Mammary epithelial cell (primary cell): ENCODE measurements at places on chromosomes 1 and 21.

- no peak for DNase-seq
Measured at GRCh38 chr1:177448036-177448615, 277.4 kb downstream of the BRINP2 start.

- DNase-seq = no peak
Measured at GRCh38 chr21:32908534-32908933, 117.2 kb upstream of the OLIG2 start.

DNA sequence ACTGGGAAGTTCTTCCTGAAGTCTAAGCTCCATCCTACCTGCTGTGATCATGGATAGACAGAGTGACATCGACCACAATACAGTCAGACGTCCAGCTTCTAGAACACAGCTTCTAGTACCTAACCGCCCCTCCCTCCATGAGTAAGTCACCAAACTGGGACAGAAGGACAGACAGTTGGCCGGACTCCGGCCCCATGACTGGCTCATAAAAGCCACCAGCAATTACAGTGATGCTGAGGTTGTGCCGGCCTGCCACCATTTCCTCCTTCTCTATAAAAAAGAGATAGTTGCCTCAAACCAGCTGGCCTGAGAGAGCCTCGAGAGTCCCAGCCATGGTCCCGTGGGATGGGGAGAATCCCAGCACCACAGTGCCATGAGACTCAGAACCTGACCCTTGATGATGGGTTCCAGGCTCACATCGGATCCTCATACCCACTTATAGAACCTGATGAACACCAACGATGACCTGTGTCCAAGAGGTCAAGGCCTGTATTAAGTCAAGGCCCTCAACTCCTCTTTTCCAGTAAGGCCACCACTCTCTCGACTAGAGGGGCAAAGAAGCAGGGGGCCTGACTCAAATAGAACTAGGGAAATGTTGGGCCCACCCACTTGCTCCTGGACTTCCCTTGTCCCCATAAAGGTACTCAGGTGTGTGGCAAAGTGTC is 3.4 kb downstream of the MEF2D start:
- DNase-seq = no peak

GRCh38 chr1:1966071-1966740 is 37.4 kb downstream of the CFAP74 start:
- DNase-seq = no peak

GRCh38 chr1:151908228-151908691 is 1.1 kb downstream of the THEM4 start:
- DNase-seq = no peak

GRCh38 chr1:190975827-190976226 is 498.2 kb upstream of the BRINP3 start:
- DNase-seq = no peak

DNA sequence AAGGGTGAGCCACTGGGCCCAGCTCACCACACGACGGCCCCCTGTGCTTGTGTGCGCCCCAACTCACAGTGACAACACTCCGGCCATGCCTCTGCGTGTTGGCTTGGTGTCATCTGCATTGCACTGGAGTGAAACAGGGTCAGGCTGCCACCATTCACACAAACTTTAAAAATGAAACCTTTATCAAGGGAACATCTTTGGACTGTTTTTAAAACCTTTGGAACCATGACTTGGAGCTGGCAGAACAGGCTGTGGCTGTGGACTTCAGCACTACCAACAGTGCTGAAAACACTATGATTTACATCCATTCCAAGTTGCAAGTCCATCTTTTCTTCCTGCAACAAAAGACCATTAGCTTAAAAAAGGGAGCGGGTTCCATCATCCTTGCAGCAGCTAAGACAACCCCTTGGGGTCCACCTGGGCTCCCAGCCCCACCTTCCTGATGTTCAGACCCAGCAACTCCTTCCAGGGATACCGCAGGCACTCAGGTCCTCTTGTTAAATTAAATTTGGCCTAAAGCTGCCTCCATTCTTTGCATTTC is 25.6 kb downstream of the POFUT2 start:
- no peak for DNase-seq

DNA sequence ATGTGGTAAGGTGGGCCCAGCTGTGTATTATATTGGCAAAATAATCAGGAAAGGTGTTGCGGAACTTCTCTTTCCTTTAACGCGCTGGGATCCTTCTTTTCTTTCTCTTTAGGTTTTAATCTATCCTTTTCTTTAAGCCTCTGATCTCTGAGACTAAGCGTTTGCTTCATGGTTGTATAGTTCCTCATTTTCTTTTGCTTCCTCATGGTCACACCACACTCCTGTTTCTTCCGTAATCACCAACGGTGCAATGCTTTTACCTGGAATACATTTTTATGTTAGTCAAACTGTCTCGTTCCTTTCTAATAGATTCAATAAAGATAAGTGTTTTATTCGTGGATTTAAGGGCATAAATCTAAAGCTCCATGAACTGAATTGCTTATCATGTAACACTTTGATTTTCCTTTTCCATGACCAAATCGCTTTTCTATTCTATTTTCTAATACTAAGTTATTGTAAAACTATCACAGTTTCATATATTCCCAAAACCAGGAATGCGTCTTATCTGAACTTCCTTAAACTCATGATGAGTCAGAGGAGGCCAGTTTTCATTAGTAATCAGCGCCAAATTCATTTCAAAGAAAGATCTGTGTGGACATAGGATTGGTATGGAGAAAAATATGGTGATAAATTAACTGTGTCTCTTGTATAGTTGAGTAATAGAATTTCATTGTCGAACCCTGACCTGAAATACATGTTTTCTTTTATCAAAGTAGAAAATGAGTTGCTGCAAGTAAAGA is 12.2 kb downstream of the SDCCAG8 start:
- DNase-seq = peak; percentile 71

DNA sequence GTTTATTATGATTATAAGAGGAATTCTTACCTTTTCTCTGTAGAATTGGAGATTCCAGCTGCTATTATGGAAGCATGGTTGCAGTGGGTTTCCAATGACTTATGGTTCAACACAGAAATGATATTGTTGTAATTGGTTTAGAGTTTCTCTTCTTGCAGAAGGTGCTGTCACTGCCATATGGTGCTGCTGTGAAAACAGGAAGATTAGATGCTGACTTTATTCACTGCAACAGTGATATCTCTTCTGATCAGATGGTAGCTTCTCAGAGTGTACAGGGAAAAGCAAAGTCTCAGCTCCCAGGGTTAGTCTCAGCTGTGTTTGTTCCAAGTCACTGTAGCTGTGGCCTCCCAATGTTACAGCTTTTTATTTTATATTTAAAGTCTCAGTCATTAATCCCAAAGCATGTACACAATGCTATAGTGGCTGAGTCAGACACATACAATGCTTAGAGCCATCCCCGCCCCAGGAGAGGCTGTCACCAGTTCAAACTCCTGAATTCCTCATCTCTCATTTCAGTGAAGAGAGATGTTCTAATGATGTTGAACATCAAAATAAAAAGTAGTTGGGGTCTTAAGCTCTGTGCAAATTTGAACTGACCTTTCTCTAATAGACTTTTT is 42.7 kb upstream of the RGS2 start:
- peak; percentile 17 for DNase-seq

- no peak for DNase-seq
Measured at GRCh38 chr21:38388203-38388602, 110.1 kb downstream of the ERG start.

DNA sequence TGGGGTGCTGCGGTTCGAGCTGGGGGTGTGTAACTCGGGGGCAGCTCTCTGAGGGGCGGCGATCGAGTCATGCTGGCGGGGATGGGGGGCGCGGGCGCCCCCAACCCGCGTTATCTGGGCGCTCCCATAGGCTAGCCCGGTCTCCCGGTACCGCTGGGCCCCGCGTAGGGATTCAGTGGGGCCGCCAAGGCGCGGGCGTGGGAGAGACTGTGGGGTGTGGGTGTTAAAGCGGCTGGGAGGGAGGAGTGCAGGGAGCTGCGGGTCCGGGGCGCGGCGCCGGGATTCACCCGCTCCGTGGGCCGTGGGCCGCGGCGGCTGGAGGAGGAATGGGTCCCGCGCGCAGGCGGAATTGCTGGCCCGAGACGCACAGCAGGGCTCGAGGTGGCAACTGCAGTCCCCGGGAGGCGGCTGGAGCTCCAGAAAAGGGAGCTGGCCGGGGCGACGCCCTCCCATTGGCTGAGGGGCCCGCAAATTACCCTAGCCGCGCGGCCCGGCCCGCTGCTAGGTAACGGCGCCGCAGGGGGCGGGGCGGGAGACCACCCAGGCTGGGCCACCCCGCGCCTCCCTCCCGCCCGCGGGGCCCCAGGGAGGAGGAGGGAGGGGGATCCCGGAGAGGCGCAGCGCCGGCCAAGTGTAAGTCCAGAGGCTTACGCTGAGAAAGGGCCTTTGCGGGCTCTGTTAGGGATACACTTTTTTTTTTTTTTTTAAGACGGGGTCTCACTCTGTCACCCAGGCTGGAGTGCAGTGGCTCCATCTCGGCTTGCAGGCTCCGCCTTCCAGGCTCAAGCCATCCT is at the start of gene PTCH2:
PTCH2 (minus strand) TSS at position 392 of the 794 bp plus-strand sequence; CDS start at position 71, 321 bp downstream.
- DNase-seq = peak; percentile 16

DNA sequence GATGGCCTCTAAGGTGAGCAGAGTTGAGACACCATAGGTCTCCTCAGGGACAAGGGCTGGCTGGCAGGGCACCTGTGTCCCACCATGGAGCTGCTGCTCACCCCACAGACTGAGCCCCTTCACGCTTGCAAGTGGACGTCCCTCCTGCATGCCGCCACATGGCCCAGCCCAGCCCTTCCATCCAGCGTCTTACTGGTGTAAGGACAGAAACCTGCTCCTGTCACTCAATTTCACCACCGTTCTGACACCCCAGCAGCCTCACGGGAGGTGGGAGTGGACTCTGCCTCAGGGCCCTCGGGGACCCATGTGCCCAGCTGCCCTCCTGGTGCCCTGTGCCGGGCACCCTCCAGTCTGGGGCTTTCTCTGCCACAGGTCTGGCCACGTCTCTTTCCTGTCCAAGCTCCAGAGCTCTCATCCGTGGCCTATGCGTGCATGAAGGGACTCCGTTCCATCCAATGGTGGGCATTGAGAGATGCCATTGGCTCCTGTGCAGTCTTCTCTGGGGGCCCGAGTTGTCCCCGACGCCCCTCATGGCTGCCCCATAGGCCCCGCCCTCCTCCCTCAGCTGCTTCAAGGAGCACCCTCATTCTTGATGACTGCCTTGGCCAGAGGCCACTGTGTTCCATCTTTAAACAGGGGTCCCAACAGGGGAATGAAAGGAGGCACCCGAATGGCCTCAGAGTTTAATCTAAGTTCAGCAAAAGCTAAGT is 42.6 kb upstream of the COL6A1 start:
- no peak for DNase-seq

DNA sequence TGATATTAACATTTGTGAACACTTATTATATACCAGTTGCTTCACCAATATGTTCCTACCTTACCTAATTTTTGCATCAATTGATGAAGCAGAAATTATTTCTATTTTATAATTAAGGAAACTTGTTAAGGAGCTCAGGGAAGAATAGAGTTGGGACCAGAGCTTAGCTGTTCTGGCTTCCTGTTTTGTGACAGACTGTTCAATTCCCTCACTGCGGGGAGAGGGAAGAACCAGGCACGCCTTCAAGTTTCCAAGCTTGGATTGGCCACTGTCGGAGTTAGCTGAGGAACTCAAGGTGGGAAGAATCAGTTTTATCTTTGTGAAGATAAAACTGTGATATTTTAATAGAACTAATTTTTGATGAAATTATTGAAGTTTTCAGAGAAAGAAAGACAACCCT is 142.3 kb upstream of the LMO4 start:
- DNase-seq = no peak

DNA sequence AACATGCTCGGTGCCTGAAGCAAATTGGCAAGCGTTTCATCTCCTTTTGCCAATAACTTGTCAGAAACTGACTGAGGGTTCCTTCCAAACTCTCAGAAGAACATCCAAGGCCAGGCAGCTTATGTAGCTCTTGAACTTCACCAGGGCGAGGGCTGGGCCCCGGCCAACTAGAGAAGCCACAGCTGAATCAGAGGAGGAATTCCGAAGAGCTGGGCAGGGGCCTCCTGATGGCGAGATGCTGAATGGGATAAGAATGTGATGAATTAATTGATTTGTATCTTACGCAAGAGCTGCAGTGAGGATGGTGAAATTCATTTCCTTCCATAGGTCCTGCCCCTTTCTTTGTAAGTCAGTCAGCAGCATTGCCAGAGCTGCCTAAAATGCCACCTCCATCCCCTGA is 345.8 kb downstream of the KIF26B start:
- DNase-seq = peak; percentile 91

DNA sequence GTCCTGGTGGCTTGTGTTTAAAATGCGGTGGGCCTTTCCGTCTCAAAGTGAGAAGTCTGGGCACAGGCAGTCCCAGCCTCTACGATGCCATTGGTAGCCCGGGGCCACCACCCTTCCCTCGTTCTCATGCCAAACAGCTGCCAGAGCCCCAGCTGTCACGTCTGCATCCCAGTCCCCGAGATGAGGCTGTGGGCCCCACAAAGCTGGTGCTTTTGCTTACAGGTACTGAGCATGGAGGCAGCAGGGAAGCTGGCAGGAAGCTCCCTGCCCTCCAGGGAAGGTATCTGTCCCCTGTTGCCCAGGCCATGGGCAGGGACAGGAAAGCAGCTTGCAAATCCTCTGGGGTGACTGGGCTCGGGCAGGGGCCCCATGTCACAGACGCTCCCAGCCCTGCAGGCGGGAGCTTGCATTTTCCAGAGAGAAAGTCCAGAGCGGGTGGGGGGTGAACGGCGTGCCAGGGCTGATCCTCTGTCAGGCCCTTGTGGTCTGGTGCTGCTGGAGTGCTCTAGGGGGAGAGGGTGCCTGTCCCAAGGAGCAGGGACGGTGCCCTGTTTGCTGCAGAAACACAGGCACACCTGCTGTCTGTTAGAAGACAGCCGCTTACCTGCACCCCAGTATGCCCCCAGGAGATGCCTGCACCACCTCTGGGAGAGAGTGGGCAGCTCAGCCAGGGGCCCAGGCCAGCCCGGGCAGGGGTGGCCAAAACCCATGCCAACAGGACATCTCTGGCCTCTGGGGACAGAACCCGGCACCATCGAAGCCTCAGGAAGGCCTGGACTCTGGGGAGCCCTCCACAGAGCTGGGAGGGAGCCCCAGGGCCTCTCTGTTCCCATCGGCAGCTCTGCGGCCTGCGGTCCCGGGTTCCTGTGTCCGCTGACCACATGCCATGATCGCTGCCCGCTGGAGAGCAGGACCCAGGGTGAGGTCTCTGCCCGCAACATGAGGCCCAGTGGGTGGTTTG is 45.9 kb downstream of the SLX9 start:
- DNase-seq = no peak

- DNase-seq = no peak
Measured at GRCh38 chr1:33317354-33317753, 3.5 kb downstream of the A3GALT2 start.

GRCh38 chr1:172544481-172545104 is 11.6 kb downstream of the SUCO start:
- DNase-seq = no peak

DNA sequence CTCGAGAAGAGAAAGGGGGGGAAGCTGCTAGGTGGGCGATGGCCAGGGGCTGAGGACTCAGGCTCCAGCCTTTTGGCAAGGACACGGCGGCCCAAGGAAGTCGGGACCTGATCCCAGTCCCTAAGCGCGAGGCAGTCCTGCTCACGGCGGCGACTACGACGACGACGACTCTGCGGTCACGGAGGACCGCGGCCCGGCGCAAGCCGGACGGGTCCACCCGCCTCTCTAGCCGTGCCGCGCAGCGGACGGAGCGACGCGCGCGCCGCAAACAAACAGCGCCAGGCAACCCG is 401 bp downstream of the WNT9A start:
- DNase-seq = peak; percentile 36
